ENCODE measurements at places on chromosomes 4 and X.

DNA sequence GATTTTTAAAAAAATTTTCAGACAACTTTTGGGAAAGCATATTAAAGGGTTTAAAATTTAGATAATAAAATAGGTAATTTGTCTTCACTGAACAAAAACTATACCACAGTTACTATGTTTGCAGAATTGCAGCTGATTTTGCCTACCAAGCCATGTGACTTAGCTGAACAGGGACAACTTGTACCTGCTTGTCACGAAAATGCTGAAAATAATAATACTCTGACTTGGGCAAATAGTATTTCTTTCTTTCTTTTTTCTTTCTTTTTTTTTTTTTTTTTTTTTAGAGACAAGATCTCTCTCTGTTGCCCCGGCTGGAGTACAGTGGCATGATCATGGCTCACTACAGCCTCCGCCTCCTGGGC is 225.2 kb upstream of the PPP1R2C start:
- DNase-seq = no peak

DNA sequence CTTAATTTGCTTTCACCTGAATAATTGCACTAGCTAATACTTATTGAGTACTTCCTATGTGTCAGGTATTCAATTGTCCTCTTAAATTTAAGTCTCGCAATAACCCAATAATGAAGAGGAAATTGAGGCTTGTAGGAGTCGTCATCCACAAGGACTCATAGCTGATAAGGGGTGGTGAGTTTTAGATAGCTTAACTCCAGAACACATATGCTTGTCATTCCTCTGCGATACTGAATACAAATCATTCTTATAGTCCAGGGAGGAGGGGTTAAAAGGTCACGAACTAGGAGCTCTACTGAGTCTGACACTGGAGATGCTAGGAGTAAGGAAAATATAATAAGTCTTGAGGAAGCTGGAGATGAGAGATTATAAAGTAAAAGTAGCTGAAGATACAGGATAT is 1.4 kb upstream of the PACRGL start:
- DNase-seq = no peak

GRCh38 chr4:7147661-7148310 is 44.6 kb upstream of the SORCS2 start:
- DNase-seq = no peak

- DNase-seq = no peak
Observed at GRCh38 chr4:42078184-42078801, 74.2 kb downstream of the BEND4 start.

GRCh38 chr4:6343939-6344408 is 74.3 kb downstream of the WFS1 start:
- DNase-seq = peak; percentile 52

- no peak for DNase-seq
Observed at GRCh38 chr4:62513306-62513705, 1313.2 kb downstream of the ADGRL3 start.

DNA sequence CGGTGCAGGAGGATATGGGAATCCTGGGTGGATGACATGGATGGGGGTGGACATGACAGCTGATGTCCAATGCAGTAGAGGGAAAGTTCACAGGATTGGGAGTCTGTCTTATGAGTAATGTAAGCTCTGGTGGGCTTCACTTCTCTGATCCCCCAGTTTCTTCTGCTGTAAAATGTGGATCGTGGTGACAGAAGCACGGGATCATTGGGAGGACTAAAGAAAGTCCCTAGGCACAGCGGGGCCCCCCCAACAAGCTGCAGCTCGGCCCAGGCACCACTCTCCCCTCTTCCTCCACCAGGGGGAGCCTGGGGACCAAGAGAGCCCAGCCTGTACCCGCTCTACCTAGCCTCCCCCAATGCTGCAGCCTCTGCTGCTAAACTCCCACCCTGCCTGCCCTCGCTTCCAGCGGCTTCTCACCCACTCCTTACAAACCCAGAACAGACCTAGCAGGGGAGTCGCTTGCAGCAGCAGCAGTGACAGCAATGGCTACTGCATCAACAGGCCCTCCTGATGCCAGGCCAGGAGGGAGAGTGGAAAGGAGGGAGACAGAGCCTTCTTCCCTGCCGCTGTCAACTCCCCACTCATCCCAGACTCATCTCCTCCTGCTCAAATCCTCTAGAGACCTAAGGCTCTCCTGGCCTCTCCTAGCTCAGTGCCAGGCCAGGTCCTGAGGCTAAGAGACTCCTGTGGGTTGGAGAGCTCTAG is 36.1 kb upstream of the IQSEC2 start:
- DNase-seq = peak; percentile 78

DNA sequence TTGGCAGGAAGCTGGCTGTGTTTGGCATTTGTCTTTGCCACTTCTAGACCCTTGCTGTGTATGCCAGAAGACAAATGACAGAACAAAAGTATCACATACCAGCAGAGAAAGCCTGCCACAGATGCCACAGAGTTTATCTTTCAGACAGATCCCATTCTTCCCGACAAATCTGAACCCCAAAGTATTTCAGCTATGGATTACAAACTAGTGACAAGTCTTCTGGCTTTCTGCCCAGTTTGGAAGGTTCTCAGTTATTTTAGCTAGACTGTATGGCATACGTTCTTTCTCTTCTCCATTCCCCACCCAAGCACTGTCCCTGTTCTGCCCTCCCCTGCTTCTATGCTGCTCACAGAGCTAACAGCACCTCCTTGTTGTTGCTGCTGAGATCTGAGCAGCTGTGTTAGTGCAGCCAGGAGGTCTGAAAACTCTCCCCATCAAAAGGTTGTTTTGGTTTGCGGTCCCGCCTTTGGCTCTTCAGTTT is 236.7 kb downstream of the FRAS1 start:
- peak; percentile 37 for DNase-seq

GRCh38 chr4:41140410-41140809 is 73.9 kb downstream of the APBB2 start:
- DNase-seq = no peak

DNA sequence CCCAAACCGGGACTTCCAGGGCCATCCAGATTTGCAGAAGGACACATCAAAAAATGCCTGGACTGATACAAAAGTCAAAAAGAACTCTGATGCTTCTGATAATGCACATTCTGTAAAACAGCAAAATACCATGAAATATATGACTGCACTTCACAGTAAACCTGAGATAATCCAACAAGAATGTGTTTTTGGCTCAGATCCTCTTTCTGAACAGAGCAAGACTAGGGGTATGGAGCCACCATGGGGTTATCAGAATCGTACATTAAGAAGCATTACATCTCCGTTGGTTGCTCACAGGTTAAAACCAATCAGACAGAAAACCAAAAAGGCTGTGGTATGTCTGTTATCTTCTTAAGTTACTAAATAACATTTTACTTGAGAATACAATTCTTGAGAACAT is 9.2 kb downstream of the PLK4 start:
- no peak for DNase-seq

- DNase-seq = no peak
Observed at GRCh38 chr4:3209551-3210325, 39.2 kb upstream of the MSANTD1 start.

GRCh38 chr4:2623442-2623841 is 87.0 kb downstream of the FAM193A start:
- DNase-seq = no peak

GRCh38 chr4:28462766-28463700 is 1602.4 kb downstream of the STIM2 start:
- no peak for DNase-seq

- no peak for DNase-seq
Observed at GRCh38 chr4:152322656-152323055, 213.2 kb downstream of the FBXW7 start.

DNA sequence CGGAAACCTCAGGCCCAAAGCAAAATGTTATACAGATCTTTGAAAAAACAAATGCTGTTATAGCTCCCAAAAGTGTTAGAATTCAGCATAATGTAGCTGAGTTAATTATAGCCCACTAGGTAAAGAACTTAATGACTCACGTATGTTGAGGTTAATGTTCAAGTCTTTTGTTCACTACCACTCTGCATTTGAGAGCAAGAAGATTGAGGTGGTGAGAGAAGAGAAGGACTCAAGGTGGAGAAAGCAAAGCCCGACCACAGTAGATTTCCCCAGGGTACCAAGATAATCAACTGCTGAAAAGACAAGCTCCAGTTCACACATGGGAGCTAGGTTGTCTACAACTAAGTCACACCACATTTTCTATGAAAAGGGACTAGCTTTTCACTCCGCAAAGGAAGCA is 480.2 kb downstream of the DTHD1 start:
- DNase-seq = no peak

DNA sequence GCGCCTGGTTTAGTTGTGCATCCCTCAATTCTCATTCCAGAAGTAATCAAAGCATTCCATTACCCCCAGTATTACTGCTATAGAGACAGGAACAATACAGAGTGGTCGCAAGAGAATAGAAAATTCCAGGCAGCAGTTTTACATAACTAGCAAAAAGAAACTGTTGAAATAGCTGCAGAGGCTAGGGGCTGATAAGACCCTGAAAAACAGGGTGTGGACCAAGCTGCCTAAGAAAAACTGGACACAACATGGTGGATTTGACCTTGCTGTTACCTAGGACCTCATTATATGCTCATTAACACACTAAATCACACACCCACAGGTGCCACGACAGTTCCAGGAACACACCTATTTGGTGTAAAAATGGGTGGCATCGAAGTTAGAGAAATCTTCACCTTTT is 15.4 kb downstream of the EPGN start:
- no peak for DNase-seq

DNA sequence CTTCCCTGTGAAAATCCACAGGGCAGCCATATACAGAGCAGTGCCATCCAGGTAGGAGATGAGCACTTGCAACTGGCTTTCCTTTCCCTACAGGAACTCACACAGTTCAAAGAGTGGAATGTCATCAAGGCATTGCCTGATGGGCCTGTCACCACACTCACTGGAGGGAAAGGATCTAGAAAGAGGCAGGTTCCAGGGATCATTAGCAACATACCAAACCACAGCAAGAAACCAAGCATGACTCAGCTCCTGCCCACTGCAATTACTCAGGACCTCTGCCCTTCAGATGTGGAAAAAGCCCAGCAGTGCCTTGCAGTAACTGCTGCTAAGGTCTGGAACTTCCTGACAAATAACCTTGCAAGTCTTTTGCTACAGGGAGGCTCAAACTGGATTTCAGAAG is 101.2 kb downstream of the ZNF674 start:
- DNase-seq = peak; percentile 55

DNA sequence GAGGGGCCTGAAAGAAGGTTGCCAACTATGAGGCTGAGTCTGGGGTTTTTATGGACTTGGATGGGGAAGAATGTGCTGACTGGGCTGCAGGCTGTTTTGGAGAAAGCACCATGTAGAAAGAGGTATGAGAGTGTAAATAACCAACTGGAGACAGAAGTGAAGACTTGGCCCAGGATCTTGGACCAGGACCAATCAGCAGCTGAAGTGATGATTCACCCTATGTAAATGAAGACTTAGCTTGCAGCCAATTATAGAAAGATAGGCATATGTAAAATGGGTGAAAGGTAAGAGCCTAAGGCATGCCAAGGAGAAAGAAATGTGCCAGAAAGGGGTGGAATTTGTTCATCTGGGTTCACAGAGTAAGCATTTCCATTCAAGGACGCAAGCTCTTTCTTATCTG is 856.7 kb upstream of the PRKX start:
- DNase-seq = no peak

DNA sequence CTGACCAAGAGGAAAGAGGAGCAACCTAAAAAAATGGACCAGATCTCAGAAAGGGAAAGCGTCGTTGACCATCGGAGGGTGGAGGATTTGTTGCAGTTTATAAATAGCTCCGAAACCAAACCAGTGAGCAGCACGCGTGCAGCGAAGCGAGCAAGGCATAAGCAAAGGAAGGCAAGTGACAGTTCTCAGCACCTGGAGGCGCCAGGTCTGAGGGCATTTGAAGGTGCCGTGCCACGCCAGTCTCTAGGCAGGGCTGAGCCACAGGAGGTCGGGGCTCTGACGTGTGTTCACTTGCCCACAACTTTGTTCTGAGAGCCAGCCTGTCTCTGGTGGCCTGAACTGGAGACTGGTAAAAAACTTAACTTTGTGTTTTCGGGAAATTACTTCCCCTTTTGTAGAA is 59.7 kb downstream of the TNIP2 start:
- no peak for DNase-seq

- no peak for DNase-seq
Observed at GRCh38 chrX:148771440-148771839, 271.0 kb downstream of the AFF2 start.

DNA sequence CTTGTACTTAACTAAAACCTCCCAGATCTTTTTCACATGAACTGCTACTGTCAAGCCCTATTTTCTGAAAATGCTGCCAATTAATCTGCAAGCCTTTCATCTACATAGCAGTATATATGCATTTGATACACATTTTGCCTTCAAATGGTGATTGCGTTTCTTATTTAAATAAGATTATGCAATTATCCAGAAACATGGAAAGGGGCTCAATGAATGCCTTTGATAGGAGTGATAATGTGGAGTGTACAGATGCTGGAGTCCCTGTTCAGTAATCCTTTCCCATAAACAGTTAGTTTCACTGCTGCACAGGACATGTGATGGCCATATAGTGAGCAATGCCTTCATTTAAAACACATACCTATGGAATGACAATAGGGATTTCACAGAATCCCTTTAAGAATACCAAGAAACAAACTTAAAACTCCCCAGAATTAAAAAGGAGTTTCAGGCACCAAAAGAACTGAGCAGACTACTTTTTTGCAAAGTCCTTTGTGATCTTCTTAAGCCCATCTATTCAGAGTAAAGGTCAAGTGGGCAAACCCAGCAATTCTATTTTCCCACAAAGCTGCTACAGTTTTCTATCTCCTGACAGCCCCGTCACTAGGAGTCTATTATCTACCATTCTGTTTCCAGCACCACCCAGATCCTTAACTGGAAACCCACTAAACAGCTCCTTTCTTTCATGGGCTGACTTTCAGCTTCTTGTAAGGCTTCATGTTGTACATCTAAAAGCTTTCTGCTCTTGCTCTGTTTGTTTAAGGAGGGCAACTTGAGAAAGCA is 120.3 kb downstream of the UNC5C start:
- no peak for DNase-seq

GRCh38 chrX:109847257-109848187 is 114.5 kb upstream of the ACSL4 start:
- DNase-seq = peak; percentile 24

DNA sequence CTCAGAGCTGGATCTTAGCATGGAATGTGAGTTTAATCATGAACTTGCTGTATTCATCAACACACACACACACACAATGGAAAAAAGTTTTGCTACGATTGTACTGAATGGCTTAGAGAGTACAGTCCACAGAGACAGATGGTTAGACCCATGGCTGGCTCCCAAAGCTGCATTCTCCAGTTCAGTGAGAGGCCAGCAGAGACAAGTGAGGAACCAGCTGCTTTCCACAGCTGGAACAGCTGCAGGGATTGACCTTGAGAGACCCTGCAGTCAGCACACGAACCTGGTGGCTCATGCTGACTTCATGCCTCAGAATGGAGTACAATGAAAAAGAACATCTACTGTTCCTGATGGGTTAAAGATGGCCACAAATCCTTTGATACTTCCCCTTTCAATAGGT is 94.5 kb downstream of the DHX15 start:
- DNase-seq = no peak
